ENCODE measurements at places on chromosomes 4 and X.

DNA sequence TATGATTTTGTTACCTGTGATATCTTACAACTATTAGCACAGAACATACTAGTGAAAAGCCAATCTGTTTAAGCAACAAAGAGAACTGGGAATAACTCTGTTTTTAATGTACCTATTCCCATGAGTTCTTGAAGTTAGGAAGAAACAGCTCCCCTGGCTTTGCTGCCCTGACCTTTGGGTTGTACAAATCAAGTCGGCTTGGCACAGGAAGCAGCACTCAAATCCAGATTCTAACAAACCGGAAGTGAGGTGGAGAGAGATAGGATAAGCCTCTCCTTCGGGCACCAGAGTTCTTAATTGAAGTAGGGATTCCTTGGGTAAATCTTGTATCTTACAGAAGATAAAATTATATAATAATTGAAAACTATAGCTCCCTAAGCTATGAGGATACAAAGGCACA lies 144.8 kb upstream of the CPEB2 start:
- H3K4me1 ChIP-seq = no peaks in the 10 kb centered on the region
- DNase-seq = no peak
- H3K27me3 ChIP-seq = no peaks in the 10 kb centered on the region
- H3K4me3 ChIP-seq = no peak overlapping the region

DNA sequence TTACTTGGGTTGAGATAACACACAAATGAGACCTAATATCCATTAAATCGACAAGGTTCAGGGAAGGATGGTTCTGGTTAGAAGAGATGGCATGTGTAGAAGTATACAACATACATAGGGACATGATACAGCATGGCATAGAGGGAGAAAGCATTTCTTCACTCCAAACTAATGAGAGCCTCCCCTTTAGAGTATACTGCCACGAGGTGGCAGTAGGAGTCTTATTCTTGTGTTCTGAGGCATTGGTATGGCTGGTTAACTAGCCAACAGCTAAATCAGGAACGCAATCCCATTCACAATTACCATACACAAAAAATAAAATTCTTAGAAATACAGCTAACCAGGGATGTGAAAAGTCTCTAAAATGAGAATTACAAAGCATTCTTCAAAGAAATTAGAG lies 29.1 kb upstream of the TRO start:
- no peaks in the 10 kb centered on the region for H3K27me3 ChIP-seq
- H3K4me1 ChIP-seq = no peaks in the 10 kb centered on the region
- no peak overlapping the region for H3K4me3 ChIP-seq
- no peak overlapping the region for H3K27ac ChIP-seq
- peak; percentile 42 for DNase-seq

DNA sequence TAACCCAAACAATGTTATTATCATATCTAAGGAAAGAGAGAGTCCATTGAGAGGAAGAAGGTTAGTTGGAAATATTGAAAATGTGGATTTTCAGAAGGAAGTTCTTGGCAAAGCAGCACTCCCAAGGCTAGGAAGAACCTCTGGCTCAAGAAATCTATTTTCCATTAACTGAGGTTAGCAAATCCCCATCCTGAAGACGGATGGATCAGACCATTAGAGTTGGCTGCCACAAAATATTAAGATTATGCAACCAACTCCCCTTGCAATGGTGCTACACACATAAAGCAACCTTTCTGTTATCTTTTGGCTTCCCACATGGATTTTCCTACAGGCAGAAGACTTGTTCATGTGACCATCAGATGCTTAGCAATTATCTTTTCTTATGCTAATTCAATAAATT lies 96.3 kb downstream of the COL4A6 start:
- no peak overlapping the region for H3K4me3 ChIP-seq
- no peak for DNase-seq
- H3K27ac ChIP-seq = no peak overlapping the region
- H3K36me3 ChIP-seq = no peaks in the 10 kb centered on the region

- no peak for DNase-seq
- no peaks in the 10 kb centered on the region for H3K4me1 ChIP-seq
Measured at GRCh38 chrX:67543818-67544217, at the start of gene AR. AR (plus strand) TSS chrX:67544021; CDS start chrX:67545147, 1,126 bp downstream.

DNA sequence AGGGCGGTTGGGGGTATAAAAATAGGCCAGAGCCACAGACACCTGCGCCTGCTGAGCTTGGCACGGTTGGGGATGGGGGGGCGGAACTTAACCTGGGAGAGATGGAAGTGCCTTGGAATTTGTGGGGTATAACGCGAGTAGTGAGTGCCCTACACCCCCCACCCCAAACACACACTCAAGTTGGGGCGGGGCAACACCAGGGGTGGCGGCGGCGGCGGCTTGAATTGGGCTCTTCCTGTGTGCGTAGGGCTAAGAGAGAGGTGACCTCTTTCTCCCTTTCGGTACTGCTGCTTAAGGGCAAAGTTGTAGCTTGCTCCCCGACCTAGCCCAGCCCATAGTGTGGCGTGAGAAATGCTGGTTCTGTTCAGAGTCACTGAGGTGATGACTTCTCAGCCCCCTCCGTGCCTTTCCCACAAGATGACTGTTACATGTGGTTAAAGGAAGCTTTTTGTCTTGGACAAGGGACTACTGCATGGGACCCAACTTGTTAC lies 839 bp downstream of the STK26 start:
- peak; percentile 35 for DNase-seq
- H3K36me3 ChIP-seq = no peaks in the 10 kb centered on the region
- H3K27ac ChIP-seq = peak overlapping the region; percentile 80
- no peaks in the 10 kb centered on the region for H3K27me3 ChIP-seq

Measured in MM.1S (cell line).